DND-41 (cell line): ENCODE measurements at places on chromosomes 2 and 18.

DNA sequence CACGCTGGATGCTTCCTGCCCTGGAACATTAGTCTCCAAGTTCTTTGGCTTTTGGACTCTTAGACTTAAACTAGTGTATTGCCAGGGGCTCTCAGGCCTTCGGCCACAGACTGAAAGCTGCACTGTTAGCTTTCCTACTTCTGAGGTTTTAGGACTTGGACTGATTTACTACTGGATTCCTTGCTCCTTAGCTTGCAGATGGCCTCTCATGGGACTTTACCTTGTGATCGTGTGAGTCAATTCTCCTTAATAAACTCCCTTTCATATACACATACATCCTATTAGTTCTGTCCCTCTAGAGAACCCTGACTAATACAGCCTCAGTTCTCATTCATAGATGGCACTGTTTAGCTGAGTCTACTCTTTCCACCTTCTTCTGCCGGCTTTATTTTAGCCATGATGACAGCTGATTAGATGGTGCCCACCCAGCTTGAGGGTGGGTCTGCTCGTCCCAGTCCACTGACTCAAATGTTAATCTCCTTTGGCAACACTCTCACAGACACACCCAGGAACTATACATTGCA lies 389.1 kb downstream of the NYAP2 start:
- no peak for DNase-seq
- H3K36me3 ChIP-seq, result no peaks in the 10 kb centered on the region
- no peaks in the 10 kb centered on the region for H3K27me3 ChIP-seq

DNA sequence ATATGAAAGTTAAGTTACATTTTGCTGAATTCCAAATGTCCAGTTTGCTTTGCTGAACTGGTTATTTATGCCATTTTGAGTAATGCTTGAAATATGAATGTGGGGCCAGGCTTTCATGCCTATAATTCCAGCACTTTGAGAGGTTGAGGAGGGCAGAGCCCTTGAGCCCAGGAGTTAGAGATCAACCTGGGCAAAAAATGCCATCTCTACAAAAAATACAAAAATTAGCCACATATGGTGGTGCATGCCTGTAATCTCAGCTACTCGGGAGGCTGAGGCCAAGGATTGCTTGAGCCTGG lies 101.2 kb upstream of the ITGA6 start:
- H3K27me3 ChIP-seq, result no peaks in the 10 kb centered on the region
- no peaks in the 10 kb centered on the region for H3K4me1 ChIP-seq
- H3K27ac ChIP-seq, result no peak overlapping the region
- no peaks in the 10 kb centered on the region for H3K36me3 ChIP-seq
- no peak overlapping the region for H3K4me3 ChIP-seq

DNA sequence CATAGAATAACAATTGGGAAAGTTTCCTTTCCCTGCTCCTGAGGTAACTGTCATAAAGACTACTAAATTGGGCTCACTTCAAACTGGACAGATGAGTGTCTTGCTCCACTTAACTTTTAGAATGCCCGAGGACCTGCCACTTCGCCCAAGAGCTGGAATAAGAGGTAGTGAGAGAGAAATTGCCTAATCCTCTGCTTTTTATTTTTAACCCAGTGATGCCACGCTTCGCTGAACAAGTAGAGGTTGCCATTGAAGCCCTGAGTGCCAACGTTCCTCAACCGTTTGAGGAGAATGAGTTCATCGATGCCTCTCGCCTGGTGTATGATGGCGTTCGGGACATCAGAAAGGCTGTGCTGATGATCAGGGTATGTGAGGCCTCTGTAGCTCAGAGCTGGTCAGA lies 269.4 kb upstream of the LRRTM1 start:
- H3K4me1 ChIP-seq, result no peaks in the 10 kb centered on the region
- DNase-seq, result no peak
- H3K27me3 ChIP-seq, result no peaks in the 10 kb centered on the region
- no peaks in the 10 kb centered on the region for H3K36me3 ChIP-seq
- no peak overlapping the region for H3K4me3 ChIP-seq

DNA sequence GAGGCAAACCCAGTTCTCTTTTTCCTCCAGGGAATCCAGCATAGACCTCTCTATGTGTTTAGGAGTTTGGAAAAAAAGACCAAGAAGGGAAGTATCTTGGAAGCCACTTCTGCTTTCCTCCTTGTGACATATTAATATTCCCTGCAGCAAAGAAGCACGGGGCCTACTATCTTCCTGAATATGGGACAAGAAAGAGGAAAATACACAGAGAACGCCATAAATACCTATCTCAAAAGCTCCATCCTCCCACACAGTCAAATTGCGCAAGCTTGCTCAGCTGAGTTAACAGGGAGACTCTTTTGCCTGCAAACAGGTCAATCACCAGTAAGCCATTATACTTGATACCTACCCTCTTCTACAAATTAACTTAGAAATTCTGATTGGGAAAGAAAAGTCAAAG lies 16.7 kb upstream of the RAPH1 start:
- H3K27ac ChIP-seq, result no peak overlapping the region
- no peaks in the 10 kb centered on the region for H3K4me1 ChIP-seq
- DNase-seq, result no peak
- no peak overlapping the region for H3K4me3 ChIP-seq
- no peaks in the 10 kb centered on the region for H3K36me3 ChIP-seq

- H3K27me3 ChIP-seq, result no peaks in the 10 kb centered on the region
- H3K4me1 ChIP-seq, result no peaks in the 10 kb centered on the region
- H3K27ac ChIP-seq, result no peak overlapping the region
- no peak for DNase-seq
- no peaks in the 10 kb centered on the region for H3K36me3 ChIP-seq
These were observed 290.8 kb downstream of the PRKCE start for GRCh38 chr2:45942237-45942738.

DNA sequence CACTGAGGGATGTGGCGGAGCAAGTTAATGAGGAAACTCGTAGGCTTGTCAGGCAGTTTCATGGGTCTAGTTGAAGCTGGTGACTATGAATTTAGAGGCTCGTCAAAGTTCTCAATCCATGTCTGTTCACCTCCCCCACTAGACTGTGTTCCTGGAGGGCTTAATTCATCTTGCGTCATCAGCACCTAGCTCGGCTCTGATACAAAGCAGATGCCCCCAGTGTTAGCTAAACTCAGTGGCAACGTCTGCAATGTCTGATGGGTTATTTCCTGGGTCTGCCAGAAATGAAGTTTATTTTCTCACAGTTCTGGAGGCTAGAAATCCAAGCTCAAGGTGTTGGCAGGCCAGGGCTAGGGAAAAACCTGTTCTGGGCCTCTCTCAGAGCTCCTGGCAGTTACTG lies 140.6 kb downstream of the PID1 start:
- no peaks in the 10 kb centered on the region for H3K27me3 ChIP-seq
- no peak overlapping the region for H3K4me3 ChIP-seq
- no peaks in the 10 kb centered on the region for H3K36me3 ChIP-seq
- no peak for DNase-seq

- H3K4me3 ChIP-seq, result no peak overlapping the region
- no peaks in the 10 kb centered on the region for H3K27me3 ChIP-seq
- no peaks in the 10 kb centered on the region for H3K4me1 ChIP-seq
- H3K27ac ChIP-seq, result no peak overlapping the region
These were observed 6.9 kb upstream of the LIMS2 start for GRCh38 chr2:127681976-127682857.

GRCh38 chr2:213018340-213018901 lies 133.0 kb downstream of the IKZF2 start:
- no peaks in the 10 kb centered on the region for H3K4me1 ChIP-seq
- H3K27ac ChIP-seq, result no peak overlapping the region
- H3K27me3 ChIP-seq, result no peaks in the 10 kb centered on the region
- no peak overlapping the region for H3K4me3 ChIP-seq

DNA sequence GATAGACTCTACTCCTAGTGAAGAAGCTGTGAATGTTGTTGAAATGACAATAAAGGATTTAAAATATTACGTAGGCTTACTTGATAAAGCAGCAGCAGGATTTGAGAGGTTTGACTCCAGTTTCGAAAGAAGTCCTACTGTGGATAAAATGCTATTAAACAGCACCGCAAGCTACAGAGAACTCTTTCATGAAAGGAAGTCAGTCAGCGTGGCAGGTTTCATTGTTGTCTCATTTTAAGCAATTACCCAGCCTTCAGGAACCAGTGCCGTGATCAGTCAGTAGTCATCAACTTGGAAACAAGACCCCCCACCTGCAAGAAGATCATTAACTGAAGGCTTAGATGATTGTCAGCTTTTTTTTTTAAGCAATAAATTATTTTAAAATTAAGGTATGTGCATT lies 14.0 kb downstream of the USP14 start:
- no peak overlapping the region for H3K4me3 ChIP-seq
- H3K4me1 ChIP-seq, result no peaks in the 10 kb centered on the region
- peaks cover 61% of the 10 kb centered on the region for H3K36me3 ChIP-seq
- DNase-seq, result no peak
- no peaks in the 10 kb centered on the region for H3K27me3 ChIP-seq

DNA sequence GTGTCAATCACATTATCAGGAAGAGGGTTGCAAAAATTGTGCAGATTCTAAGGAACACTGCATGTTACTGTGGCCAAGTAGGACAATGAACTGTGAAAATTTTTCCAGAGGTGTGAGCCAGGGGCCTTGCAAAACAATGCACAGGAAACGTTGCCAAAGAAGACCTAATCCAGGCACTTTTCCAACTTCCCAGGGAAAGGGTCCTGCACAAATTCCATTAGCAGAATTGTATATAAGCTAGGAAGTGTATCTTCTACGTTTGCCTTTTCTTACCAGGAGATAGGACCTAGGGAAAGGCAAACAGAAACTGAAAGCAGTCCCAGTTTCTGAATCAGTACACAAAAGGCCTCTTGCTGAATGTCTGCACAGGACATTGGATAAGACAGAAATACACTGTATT lies 1888.3 kb upstream of the CELF4 start:
- H3K4me1 ChIP-seq, result peaks cover 20% of the 10 kb centered on the region
